ENCODE measurements at places on chromosomes 13 and 19.
A peak's percentile ranks its signal among the peaks of the same experiment; 100 is the strongest.

GRCh38 chr13:83223546-83223945 lies 658.7 kb downstream of the SLITRK1 start:
- no peak for DNase-seq

DNA sequence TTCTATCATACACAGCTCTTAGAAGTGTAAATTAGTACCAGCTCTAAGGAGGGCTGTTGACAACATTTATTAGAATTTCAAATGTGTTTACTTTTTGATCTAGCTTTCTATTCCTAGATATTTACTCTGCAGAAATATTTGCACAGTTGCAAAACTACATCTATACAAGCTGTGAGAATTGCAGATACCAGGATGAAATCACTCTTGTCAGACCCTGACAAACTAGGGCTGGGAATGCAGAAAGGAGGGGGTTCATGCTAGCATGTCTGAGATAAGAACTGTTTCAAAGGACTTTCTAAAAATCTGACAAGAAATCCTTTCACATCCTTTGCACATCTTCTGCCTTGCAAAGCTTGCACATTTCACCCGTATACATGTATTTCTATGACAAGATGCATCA lies 11.8 kb upstream of the PABPC3 start:
- DNase-seq, result no peak

DNA sequence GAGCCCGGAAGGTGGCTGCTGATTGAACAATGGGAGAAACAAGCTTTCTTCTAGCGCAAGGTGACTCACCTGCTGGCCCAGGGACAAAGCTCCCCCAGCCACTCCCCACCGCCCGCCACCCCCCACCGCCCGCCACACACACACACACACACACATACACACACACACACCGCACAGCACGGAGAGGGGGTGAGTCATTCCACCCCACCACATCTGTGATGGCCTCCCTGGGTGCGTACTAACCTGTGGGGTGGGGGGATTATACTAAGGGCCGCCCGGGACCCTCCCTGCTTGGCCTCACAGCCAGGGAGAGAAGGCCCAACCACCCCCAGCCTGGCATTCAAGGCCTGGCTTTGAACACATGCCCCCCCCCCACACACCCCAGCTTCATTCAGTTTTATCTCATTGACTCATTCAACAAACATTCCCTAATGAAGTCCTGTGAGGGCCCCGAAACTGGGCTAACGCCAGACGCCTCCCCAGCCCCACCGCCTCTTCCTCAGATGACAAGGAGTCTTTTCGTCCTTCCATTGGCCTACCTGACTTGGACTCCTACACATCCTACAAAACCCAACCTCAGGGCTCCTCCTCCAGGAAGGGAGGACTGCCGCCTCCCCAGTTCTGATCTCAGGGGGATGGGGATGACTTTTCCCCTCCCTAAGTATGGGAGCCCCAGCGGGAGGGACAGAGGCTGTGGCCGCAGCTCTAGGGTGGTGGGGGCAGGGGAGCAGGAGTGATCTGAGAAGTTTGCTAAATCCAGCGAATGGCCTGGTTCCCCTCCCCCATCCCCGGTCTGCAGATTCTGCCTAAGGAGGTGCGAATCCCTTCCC lies 5.8 kb upstream of the ONECUT3 start:
- DNase-seq, result peak; percentile 85

DNA sequence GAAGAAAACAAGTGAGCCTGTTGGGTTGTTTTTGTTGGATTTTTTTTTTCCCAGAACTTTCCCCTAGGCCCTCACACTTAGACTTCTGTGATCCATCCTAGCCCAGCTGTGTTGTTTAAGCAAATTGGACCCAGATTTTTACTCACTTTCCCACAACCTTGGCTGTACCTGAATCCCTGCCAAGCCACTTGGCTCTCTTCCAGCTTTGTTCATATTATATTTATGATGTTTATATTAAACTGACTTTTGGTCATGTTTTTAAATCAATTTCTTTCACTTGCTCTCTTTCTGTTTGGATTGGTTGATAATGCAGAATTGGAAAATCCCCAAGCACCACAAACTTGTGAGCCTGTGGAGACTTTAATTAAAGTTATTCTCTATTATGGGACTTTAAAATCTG lies 16.6 kb downstream of the OLFM4 start:
- no peak for DNase-seq

DNA sequence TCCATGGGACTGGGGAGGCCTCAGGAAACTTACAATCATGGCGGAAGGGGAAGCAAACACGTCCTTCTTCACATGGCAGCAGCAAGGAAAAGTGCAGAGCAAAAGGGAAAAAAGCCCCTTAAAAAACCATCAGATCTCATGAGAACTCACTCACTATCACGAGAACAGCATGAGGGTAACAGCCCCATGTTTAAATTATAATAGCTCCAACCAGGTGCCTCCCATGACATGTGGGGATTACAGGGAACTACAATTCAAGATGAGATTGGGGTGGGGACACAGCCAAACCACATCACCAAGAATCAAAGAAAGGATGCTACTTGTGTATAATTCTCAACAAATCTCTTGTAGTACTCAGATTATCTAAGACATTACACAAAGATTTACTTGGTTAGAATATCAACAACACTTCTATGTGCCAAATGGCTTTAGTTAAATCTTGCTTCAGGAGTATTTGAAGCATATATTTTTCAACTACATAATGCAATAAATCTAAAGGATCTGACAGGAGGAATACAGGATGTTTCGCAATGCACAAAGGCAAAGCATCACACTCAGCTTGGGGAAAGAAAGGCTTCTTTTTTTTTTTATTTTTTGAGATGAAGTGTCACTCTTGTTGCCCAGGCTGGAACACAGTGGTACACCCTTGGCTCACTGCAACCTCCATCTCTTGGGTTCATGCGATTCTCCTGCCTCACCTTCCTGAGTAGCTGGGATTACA lies 180.0 kb downstream of the LHFPL6 start:
- DNase-seq, result no peak

GRCh38 chr13:58119351-58119750 lies 487.8 kb downstream of the PCDH17 start:
- no peak for DNase-seq

DNA sequence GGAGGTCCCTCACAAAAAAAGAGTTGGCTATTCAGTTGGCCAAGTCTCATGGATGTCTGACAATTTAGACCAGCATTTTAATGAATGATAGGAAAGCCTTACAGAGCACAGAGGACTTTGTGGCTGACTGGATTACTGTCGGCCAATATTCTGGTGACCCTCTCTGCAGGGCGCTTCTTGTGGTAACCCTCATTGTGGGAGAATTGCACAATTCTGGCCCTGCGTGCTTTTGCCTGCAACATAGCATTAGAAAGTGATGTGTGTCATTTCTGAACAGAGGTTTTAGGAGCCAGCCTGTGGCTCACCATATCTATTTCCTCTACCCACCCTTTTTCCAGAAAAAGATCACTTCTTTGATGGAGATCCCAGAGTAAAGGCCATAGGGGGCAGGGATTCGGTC lies 71.4 kb downstream of the EFNB2 start:
- DNase-seq, result no peak

- peak; percentile 40 for DNase-seq
Measured at GRCh38 chr19:38425810-38426466, at the start of gene RASGRP4. TSS of gene RASGRP4 (minus strand) at chr19:38426219. CDS start at chr19:38426091, 128 bp downstream.

DNA sequence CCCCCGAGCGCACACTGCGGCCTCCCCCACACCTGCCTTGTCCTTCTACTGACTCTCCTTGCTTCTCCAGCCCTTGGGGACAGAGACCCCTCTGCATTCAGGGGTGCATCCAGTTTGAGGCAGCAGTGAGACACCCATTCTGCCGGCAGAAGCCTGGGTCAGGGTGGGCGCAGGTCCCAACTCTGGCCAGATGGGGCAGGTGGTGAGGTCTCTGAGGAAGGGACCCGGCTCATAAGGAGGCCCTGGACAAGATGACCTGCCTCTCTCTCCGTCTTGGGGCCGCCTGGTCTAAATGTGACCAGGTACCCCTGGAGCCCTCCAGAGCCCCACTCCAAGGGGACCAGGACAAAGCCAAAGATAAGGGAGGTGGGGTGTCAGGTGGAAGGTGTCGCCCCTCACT lies 6.1 kb downstream of the CHERP start:
- no peak for DNase-seq

- DNase-seq, result no peak
Measured at GRCh38 chr13:93767180-93767916, 540.7 kb downstream of the GPC6 start.

DNA sequence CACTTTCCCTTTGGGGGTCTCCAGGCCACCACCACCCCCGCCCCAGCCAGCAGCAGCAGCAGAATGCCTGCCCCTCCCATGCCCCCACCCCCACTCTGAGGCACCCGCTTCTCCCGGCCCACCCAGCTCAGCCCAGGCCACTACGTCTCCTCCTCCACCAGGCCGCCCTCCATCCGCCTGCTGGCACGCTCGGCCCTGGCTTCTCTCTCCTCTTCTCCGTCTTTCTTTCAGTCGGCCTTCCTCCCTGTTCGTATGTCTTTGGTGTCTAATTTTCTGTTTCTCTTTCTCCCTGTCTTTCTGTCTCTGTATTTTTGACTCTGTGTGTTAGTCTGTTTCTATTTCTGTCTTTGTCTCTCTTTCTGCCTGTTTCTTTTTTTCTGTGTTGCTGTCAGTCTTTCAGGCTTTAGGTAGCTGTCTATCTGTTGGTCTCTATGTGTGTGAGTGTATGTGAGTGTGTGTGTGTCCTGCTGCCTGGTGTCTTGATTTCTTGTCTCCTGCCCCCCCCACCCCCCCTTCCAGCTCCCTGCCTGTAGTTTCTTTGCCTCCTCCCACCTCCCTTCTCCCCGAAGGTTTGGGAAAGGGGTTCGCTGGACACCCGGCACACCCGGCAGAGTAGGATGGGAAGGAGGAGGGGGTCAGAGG lies at the start of gene LGI4:
TSS of gene LGI4 (minus strand) at position 459 of the 642 bp plus-strand sequence. CDS start at position 80, 379 bp downstream.
- DNase-seq, result no peak

GRCh38 chr13:51396352-51396751 lies 56.5 kb downstream of the INTS6 start:
- no peak for DNase-seq

Data from H9 (cell line).